MV-4-11 (cell line): ENCODE measurements at places on chromosomes 16 and 17.

GRCh38 chr16:58474296-58474695 is 25.6 kb upstream of the NDRG4 start:
- no peak for DNase-seq

DNA sequence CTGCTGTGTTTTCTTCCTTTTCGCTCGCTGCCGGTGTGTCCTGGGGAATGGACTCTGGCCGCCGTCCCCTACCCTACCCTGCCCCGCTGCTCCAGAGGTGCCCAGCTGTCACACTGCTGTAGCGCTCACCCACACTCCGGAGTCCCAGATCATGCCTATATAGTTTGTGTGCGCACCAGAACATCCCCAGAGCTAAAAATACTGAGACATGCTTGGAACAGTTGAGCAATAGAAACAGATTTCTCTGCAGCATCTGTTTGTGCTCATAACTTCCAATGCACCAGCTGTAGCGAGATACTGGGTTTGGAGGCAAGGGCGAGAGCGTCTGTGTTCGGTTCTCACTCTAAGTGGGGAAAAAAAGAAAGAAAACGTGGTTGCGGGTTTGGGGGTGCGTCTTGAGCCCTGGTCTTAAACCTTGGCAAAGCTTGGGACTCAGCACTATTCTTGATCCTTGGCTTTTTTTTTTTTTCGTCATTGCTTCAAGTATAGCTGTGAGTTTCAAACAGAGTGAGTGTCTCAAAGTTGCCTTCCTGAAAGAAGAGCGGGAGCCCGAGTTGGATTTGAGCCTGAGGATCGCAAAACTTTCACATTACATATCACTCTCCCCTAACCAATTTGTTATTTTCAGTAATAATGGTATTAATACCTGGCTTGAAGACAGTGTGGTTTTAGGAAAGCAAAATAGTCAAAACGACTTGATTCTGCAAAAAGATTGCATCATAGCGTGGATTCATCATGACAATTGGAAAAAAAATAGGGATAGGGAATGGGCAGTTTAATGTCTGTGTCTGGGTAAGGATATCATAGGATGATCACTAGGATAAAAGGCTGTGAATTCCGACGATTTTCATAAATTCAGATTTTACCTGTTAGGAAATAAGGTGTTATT is 621 bp downstream of the KCNJ2 start:
- peak; percentile 52 for DNase-seq

DNA sequence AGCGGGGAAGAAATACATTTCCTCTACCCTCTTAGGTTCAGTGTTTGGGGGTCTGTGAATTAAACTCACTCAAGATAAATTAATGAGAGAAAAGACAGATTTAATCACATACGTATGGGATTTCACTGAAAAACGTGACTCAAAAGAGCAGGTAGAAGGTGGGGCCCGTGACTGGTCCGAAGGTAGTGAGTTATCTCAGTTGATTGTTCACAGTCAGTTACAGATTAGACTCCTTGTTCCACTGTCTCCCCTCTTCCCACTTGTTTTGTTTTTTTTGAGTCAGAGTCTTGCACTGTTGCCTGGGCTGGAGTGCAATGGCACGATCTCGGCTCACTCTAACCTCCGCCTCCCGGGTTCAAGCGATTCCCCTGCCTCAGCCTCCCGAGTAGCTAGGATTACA is 301.2 kb downstream of the SEC14L1 start:
- DNase-seq = no peak

- DNase-seq = no peak
Observed at GRCh38 chr16:57260294-57260929, 15.4 kb downstream of the ARL2BP start.

DNA sequence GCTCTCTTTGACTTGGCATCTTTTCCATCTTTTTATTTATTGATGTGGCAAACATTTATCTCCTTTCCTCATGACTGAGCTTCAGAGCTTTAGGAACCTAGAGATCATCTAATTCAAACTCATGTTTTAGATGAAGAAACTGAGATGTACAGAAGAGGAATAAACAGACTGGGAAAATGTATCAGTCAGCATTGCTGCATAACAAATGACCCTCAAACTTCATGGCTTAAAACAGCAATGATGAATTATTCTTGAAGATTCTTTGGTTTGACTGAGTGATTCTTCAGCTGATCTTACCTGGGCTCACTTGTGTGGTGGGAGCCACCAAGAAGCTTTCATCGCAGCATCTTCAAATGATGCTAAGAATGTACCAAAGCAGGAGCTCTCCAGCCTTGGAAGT is 44.0 kb upstream of the IRF8 start:
- DNase-seq = no peak

DNA sequence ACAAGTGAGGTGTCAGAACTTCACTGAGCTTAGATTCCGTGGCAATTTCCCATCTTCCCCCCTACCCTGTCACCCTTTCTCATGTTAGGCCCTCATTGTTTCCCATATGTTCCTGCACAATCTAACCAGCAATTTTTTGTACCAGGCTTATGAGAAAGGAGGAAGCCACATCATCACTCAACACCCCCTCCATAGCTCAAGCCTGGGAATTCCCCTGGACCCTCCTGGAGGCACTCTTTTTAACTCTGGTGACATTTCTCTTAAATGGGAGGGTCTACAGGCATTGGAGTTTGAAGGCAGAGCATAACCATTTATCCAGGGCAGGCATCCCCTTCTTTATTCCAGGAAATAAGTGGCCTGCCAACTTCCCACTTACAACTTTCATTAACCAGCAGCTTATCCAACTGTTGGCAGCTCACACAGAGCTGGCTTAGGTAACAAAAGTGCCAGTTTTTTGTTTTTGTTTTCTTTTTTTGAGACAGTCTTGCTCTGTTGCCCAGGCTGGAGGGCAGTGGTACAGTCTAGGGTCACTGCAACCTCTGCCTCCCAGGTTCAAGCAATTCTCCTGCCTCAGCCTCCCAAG is 10.4 kb upstream of the GLG1 start:
- no peak for DNase-seq

- DNase-seq = no peak
Observed at GRCh38 chr16:89899879-89900481, 18.7 kb upstream of the MC1R start.

DNA sequence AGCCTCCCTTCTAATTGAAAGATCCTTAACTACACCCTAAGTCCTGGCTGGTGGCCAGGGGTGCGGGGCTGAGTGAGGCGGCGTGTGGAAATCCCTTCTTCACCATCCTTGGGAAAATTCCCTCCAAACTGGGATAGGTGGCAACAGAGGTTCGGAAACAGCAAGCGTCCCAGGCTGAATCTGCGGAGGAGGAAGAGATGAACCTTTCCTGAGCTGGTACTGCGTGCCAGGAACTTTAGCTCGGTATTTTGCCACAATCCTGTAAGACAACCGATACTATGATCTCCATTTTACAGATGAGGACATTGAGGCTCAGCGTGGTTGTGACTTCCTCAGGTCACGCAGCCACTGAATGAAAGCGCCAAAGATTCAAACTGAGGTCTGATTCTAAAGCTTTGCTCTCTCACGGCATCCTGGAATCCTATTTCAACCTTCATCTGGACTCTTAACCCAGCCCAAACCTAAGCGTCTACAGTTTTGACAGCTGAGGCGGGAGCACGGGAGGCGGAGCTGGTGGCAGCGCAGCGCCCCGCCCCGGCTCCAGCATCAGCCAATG is 583 bp upstream of the CYLD start:
- DNase-seq = no peak

- DNase-seq = no peak
Observed at GRCh38 chr16:27499659-27500055, 50.1 kb downstream of the GTF3C1 start.
